ENCODE measurements at places on chromosomes 3 and 15. TPM values are rescaled to one million over a fixed set of nuclear protein-coding genes. Genes with fewer than 3 reads are reported as not detected.

DNA sequence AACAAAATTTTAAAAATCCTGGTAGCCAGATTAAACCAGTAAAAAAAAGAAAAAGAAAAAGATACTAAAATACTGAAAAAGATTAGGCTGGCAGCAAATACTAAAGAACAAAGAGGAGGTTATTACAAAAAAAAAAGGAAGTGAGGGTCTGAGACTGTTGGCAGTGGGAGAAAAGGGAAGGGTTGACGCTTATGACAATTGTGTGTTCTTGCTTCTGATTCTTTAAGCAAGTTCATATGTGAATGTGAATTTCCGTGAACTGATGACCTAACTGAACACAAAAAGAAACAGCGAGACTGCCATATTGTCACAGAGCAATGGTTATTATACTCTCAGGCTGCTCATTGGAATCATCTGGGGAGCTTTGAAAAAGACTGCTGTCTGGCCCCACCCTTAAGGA, 56.5 kb downstream of the ATP13A4 start:
- no peaks in the 10 kb centered on the region for H3K4me1 ChIP-seq
- no peak for DNase-seq
- no peak overlapping the region for H3K27ac ChIP-seq
- no peaks in the 10 kb centered on the region for H3K27me3 ChIP-seq
- no peaks in the 10 kb centered on the region for H3K36me3 ChIP-seq
- no peak overlapping the region for H3K4me3 ChIP-seq

GRCh38 chr3:66073464-66074141, 34.9 kb upstream of the MAGI1 start:
- no peaks in the 10 kb centered on the region for H3K4me1 ChIP-seq
- DNase-seq, result no peak
- H3K36me3 ChIP-seq, result no peaks in the 10 kb centered on the region
- no peak overlapping the region for H3K4me3 ChIP-seq

DNA sequence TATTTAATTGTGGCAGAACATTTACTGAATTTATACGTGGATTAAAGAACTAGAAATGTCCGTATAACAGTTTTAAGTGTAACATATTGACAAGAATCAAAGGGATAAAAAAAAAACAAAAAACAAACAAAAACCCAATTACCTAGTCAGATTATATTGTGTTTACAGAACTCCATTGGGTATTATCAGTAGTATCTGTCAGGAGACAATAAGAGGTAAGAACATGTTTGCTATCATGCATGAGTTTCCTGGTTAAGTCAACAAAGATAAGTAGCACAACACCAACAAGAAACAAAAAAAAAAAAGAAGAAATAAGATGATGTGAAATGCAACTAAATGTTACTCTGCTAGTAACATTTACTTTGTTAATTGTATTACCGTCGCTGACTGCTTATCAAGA, 570.6 kb downstream of the ZBBX start:
- no peaks in the 10 kb centered on the region for H3K4me1 ChIP-seq
- DNase-seq, result no peak
- H3K27ac ChIP-seq, result no peak overlapping the region
- H3K27me3 ChIP-seq, result no peaks in the 10 kb centered on the region

The GOLGA6L7 gene
- not detected for total RNA-seq

DNA sequence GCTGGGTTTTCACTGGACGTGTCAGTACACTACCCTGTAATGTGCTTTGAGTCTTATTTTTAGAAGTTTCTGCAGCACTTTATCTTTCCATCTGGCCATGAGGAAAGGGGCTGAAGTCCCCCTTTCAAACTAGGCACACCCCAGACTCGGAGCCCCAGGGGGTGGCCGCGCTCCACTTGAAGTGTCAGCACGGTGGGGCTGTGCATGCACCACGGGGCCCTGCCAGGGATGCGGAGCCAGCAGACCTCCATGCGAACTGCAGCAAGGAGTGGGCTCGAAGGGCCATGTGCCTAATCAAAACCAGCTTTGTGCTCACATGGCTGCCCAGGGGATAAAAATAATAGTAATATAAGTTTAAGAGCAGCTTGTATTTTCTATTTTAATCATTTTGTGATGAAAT, 100.9 kb upstream of the HACD2 start:
- no peak overlapping the region for H3K4me3 ChIP-seq
- H3K36me3 ChIP-seq, result no peaks in the 10 kb centered on the region
- H3K27me3 ChIP-seq, result no peaks in the 10 kb centered on the region
- peaks cover 5% of the 10 kb centered on the region for H3K4me1 ChIP-seq
- DNase-seq, result no peak
- no peak overlapping the region for H3K27ac ChIP-seq

GRCh38 chr15:58066042-58066867, 744 bp upstream of the ALDH1A2 start:
- peak; percentile 81 for DNase-seq
- H3K27me3 ChIP-seq, result no peaks in the 10 kb centered on the region
- H3K4me3 ChIP-seq, result peak overlapping the region; percentile 58
- H3K27ac ChIP-seq, result peak overlapping the region; percentile 75

The SLC28A2 gene
- total RNA-seq, result not detected

- no peaks in the 10 kb centered on the region for H3K27me3 ChIP-seq
- DNase-seq, result peak; percentile 12
- H3K27ac ChIP-seq, result no peak overlapping the region
- no peaks in the 10 kb centered on the region for H3K36me3 ChIP-seq
- H3K4me3 ChIP-seq, result no peak overlapping the region
Observed at GRCh38 chr15:31280046-31280830, 46.4 kb upstream of the KLF13 start.

DNA sequence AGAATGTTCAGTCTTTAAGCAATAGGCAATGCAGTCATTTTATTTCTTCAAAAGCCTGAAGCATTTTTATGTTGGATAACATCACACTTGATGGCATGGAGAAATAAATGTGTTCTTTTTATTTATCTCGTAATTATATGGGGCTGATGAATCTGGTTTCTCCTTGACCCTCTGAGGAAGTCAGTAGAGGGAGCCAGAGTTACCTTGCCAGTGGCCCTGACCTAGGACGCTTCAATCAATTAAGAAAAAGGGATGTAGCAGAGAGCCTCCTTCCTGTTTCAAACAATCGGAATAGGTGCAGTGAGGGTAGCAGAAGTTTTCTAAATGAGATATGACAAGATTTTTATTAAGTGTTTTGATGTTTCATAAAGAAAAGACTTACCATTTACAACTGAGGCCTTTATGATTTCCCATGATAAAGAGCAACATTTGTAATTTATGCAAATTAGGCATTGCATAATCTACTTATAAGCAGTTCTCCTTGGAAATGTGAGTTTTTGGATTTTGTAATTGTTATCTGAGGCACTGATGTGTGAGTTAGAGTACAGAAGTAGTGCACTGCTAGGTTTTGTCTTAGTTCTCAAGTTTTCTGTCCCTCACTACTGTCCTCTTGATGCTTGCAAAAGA, 129.1 kb downstream of the RAP2B start:
- H3K4me3 ChIP-seq, result no peak overlapping the region
- no peak for DNase-seq
- H3K27ac ChIP-seq, result no peak overlapping the region
- H3K27me3 ChIP-seq, result no peaks in the 10 kb centered on the region
- H3K4me1 ChIP-seq, result no peaks in the 10 kb centered on the region

DNA sequence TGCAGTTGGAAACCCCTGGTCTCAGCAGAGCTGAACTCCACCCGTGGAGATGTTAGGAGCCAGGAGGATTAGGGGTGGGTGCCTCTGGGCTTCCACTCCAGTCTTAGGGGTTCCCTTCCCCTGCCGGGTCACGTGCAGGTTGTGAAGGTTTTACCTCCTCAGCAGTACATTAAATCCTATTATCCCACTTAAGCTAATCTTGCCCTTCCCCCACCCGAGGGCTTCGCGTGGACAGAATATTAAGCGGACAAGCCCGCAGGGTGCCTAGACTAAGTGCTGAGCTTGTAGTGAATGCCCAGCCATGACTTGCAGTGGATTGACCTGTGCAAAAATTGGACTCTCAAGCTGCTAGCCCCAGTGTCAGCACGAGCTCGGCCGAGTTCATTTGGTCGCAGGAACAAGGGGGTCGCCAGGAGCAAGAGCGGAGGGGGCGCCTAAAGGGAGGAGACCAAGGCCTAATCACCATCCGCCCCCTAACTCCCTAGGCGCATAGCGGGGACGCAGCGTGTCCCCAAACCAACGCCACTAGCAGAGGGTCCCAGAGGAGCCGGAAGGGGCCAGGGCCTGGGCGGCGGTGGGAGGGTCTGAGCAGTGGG, 498 bp upstream of the SEMA4B start:
- peak overlapping the region; percentile 94 for H3K4me3 ChIP-seq
- no peaks in the 10 kb centered on the region for H3K27me3 ChIP-seq
- no peaks in the 10 kb centered on the region for H3K36me3 ChIP-seq
- peak overlapping the region; percentile 66 for H3K27ac ChIP-seq
- H3K4me1 ChIP-seq, result peaks cover 12% of the 10 kb centered on the region

DNA sequence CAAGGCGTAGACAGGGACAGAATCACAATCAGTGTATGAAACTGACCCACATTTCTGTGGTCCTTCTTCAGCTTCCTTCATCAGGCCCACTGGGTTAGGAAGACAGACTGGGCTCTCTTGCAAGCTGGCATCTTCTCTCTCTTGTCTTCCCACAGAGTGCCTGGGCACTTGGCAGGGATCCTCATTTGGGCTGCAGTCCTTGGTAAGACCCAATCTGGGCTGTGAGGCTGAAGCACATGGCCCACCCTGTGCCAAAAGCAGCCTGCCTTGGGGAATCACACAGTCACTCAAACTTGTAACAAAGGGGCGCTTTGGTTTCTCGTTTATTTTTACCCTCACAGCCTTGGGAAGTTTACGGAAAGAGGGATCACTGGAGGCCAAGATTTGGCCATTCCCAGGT, 8.2 kb upstream of the EPHB3 start:
- no peak overlapping the region for H3K4me3 ChIP-seq
- H3K4me1 ChIP-seq, result no peaks in the 10 kb centered on the region
- no peaks in the 10 kb centered on the region for H3K27me3 ChIP-seq

The C3orf70 gene
- total RNA-seq, result 16.5 TPM

The MESP2 gene
- not detected for total RNA-seq

DNA sequence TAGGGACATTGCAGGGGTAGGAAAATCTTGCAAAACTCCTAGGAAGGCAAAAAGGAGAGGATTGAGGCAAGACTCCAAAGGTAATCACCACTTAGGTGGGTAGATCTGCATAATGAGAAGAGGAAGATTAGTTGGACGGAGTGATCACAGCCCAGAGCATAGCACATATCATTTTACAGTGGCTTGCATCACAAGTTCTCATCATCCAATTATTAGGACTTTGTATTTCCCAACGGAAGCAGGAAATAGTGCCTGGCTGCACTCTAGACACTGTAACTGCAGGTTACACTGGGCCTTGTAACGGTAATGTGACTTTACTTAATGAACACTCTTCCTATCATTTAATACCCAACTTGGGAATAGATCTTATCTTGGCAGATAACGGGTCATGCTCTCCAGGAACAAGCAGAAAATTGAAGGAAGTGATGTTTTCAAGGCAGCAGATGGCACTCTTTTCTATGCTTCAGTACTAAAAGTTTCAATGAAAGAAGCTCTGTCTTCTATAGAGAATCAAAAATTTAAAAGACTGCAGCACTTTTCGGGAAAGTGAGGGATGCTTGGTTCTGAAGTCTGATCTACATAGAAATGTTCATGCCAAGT, 101.9 kb upstream of the KCNMB2 start:
- H3K4me3 ChIP-seq, result no peak overlapping the region
- H3K27me3 ChIP-seq, result no peaks in the 10 kb centered on the region
- no peak for DNase-seq

Measured in ovary (tissue), 10 donors.